ENCODE measurements at places on chromosomes 1 and 21. TPM values are rescaled to one million over a fixed set of nuclear protein-coding genes. Genes with fewer than 3 reads are reported as not detected.

MTARC1 gene
- 8.2 TPM for total RNA-seq

EDARADD gene
- total RNA-seq: 2.8 TPM

TGFB2 gene
- total RNA-seq: 14.4 TPM

RBBP5 gene
- total RNA-seq: 11.9 TPM

MXRA8 gene
- total RNA-seq: 0.15 TPM

L1TD1 gene
- not detected for total RNA-seq

HS2ST1 gene
- total RNA-seq: 11.4 TPM

CHIA gene
- not detected for total RNA-seq

UTS2 gene
- not detected for total RNA-seq

UCHL5 gene
- 43.5 TPM for total RNA-seq

IPO13 gene
- 10.5 TPM for total RNA-seq

HAO2 gene
- total RNA-seq: not detected

KIF14 gene
- 10.9 TPM for total RNA-seq

IQCC gene
- 1.9 TPM for total RNA-seq

KLHDC8A gene
- 0.47 TPM for total RNA-seq

S100B gene
- not detected for total RNA-seq

HIPK1 gene
- 10.2 TPM for total RNA-seq

SLAMF7 gene
- 1.1 TPM for total RNA-seq

FAM78B gene
- total RNA-seq: 0.31 TPM

WDR64 gene
- not detected for total RNA-seq

TIE1 gene
- total RNA-seq: not detected

RXRG gene
- total RNA-seq: not detected

KRTAP10-6 gene
- total RNA-seq: not detected

MAPKAPK2 gene
- total RNA-seq: 58.7 TPM

GUCA2B gene
- total RNA-seq: not detected

PPIAL4G gene
- not detected for total RNA-seq

LRRIQ3 gene
- 0.76 TPM for total RNA-seq

SMG7 gene
- total RNA-seq: 36.1 TPM

NBPF19 gene
- total RNA-seq: 4.5 TPM

ARHGEF10L gene
- 8.0 TPM for total RNA-seq

MAD2L2 gene
- total RNA-seq: 53.9 TPM

TMCO4 gene
- total RNA-seq: 6.6 TPM

RYR2 gene
- total RNA-seq: 0.13 TPM

KCNE2 gene
- total RNA-seq: not detected

UMODL1 gene
- total RNA-seq: not detected

FAM72B gene
- 3.9 TPM for total RNA-seq

CBR3 gene
- 13.4 TPM for total RNA-seq

PIGM gene
- total RNA-seq: 4.9 TPM

PLPP3 gene
- total RNA-seq: 31.6 TPM

SH2D5 gene
- total RNA-seq: 17.6 TPM

ARHGEF16 gene
- total RNA-seq: 6.0 TPM

KRTAP21-2 gene
- total RNA-seq: not detected

FMO3 gene
- total RNA-seq: not detected

PTPN14 gene
- 13.0 TPM for total RNA-seq

F13B gene
- not detected for total RNA-seq

PRKAB2 gene
- 7.7 TPM for total RNA-seq
